Smooth muscle cell of trachea (primary cell): ENCODE measurements at places on chromosomes 4 and X. TPM values are rescaled to one million over a fixed set of nuclear protein-coding genes. Genes with fewer than 3 reads are reported as not detected.

Gene MAGEA8
- total RNA-seq: not detected in 2 replicates

Gene LRBA
- total RNA-seq: 45.0 and 54.3 TPM in 2 replicates

Gene HMX1
- total RNA-seq: not detected in 2 replicates

Gene FGF16
- under 0.01 TPM in 1 of 2 replicates, not detected in the other for total RNA-seq

Gene TMSB15A
- total RNA-seq: 2.0 and 10.2 TPM in 2 replicates

Gene TBC1D19
- total RNA-seq: 88.8 and 187 TPM in 2 replicates

Gene GCNA
- 1.3 and 2.6 TPM in 2 replicates for total RNA-seq

Gene HSFX1
- 0.87 and 2.0 TPM in 2 replicates for total RNA-seq

Gene GPRIN3
- under 0.01 TPM in 1 of 2 replicates, not detected in the other for total RNA-seq

Gene AWAT2
- total RNA-seq: not detected in 2 replicates

Gene GABRB1
- 0.33 and 0.73 TPM in 2 replicates for total RNA-seq

Gene PF4V1
- 0.58 and 0.66 TPM in 2 replicates for total RNA-seq

Gene ADH1B
- total RNA-seq: 281 and 965 TPM in 2 replicates

Gene NAP1L3
- 4.8 and 4.9 TPM in 2 replicates for total RNA-seq

Gene CDKL5
- 3.1 and 3.9 TPM in 2 replicates for total RNA-seq

Gene SYP
- 0.50 and 0.87 TPM in 2 replicates for total RNA-seq
